ENCODE measurements at places on chromosomes 5 and 9. TPM values are rescaled to one million over a fixed set of nuclear protein-coding genes. Genes with fewer than 3 reads are reported as not detected.

Gene OR1J2
- total RNA-seq: not detected

Gene ATG12
- 53.4 TPM for total RNA-seq

Gene PITX1
- total RNA-seq: 14.2 TPM

Gene NUTM2G
- not detected for total RNA-seq

Gene HK3
- total RNA-seq: not detected

Gene MLLT3
- 21.9 TPM for total RNA-seq

Gene GPR150
- total RNA-seq: 0.15 TPM

Gene MSMP
- not detected for total RNA-seq

Gene SH3RF2
- total RNA-seq: 3.1 TPM

Gene INSL4
- 16.3 TPM for total RNA-seq

Gene RAB3C
- total RNA-seq: not detected

Gene CCL28
- total RNA-seq: 0.14 TPM

Gene IFNB1
- total RNA-seq: not detected

Gene POU4F3
- not detected for total RNA-seq

Gene TRPM6
- total RNA-seq: 1.4 TPM

Gene PCDHGA2
- total RNA-seq: 0.78 TPM

Gene SV2C
- total RNA-seq: 0.02 TPM

Gene SLC45A2
- total RNA-seq: not detected

Gene PCDHA4
- 0.95 TPM for total RNA-seq

Gene EQTN
- total RNA-seq: not detected

Gene SH3GL2
- not detected for total RNA-seq

Gene EIF4E1B
- not detected for total RNA-seq

Gene TNFSF8
- not detected for total RNA-seq

Gene OTULINL
- total RNA-seq: 13.5 TPM

Gene TUBB4B
- 522 TPM for total RNA-seq

Gene ADRA1B
- total RNA-seq: 19.1 TPM

Gene TBCA
- 294 TPM for total RNA-seq
